ENCODE measurements at places on chromosomes 6 and 20. TPM values are rescaled to one million over a fixed set of nuclear protein-coding genes. Genes with fewer than 3 reads are reported as not detected.

DNA sequence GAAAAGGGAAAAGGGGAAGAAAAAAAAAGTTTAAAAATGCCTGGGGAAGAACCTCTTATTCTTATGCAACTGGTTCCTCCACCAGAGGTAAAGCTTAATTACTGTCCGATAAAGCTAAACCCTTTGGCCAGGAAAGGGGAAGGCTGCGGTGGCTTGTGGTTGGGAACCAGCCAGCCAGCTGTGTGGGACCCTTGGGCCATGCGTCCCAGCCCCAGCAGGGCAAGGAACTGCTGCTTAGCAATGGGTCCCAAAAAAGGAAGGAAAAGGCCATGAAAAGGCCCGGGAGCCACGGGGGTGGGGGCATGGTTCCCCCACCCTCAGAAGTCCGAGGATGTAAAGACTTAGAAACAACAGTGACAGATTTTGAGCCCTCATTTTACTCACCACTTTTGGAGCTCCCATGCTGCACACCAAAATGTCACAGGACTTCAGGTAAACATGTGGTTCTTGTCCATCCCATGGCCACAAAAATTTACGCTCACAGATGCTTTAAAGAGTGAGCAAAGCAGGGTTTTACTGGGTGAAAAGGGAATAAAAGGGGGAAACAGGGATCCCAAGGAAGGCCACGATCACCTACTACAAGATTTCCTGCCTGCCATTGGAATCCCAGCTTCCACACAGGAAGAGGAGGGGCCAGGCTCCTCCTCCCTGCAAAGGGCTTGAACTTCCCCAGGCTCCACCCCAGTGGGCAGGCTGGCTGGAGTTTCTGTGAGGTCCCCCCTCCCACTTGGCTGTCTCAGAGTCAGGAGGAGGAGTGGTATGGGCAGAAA lies 1234.7 kb upstream of the GJE1 start:
- peak; percentile 53 for DNase-seq

DNA sequence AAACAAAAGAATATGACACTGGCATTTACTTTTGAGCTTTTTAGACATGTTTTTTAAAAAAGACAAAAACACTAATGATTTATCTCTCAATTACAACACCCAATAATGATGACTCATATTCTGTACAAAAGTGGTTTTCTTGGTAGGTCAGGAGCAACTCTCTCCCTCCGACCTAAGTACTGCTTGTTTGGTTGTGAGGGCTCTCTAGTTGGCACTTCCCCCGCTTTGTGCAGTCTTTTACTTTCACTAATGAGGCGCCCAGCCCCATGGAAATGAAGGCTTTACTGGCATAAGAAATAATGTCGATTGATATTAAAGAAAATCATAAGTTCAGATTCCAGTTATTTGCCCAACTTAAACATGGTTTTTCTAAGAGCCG lies 1.3 kb downstream of the KPNA5 start:
- no peak for DNase-seq

- no peak for DNase-seq
Measured at GRCh38 chr20:48187851-48188250, 402.6 kb upstream of the SULF2 start.

The RPS6KA2 gene
- 34.0 TPM for polyA plus RNA-seq

DNA sequence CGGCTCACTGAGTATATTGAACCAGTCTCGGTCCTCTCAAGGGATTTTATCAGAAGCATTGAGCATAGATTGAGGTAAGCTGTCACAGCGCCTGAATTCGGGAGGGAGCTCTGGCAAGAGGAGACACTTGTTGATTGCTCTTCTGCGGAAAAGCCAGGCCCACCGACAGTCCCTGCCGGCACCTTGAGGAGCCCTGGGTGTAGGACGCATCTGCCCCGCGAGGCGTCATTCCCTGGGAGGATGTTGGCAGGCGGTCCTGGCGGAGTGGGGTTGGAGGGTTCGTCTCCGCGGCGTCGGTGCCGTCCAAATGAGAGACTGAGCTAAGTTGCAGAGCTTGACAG lies 843 bp downstream of the FBXO9 start:
- DNase-seq, result peak; percentile 84

The MDC1 gene
- polyA plus RNA-seq, result 11.1 TPM

The C6orf132 gene
- 1.8 TPM for polyA plus RNA-seq

The SMPDL3A gene
- polyA plus RNA-seq, result 6.9 TPM

GRCh38 chr6:5205877-5206850 lies 54.6 kb downstream of the LYRM4 start:
- peak; percentile 89 for DNase-seq

GRCh38 chr6:161890133-161890831 lies 616.4 kb upstream of the AGPAT4 start:
- DNase-seq, result no peak

DNA sequence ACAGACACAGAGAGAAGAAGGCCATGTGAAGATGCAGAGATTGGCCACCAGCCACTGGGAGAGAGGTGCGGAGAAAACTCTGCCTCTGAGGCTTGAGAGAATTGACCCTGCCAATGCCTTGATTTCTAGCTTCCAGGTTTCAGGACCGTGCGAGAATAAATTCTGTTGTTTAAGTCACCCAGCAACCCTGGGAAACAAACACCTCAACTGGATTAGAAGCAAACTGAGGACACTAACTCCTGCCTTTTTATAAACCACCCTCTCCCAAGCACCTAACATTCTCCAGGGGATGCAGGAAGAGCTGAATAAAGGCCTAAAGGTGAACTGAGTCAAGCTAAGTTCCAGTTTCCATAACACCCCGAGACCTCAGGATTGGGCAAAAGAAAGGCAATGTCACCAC lies 136.1 kb downstream of the ANKRD60 start:
- no peak for DNase-seq

- DNase-seq, result no peak
Measured at GRCh38 chr6:29999416-29999815, 57.1 kb downstream of the HLA-A start.

The TP53TG5 gene
- polyA plus RNA-seq, result 0.95 TPM

DNA sequence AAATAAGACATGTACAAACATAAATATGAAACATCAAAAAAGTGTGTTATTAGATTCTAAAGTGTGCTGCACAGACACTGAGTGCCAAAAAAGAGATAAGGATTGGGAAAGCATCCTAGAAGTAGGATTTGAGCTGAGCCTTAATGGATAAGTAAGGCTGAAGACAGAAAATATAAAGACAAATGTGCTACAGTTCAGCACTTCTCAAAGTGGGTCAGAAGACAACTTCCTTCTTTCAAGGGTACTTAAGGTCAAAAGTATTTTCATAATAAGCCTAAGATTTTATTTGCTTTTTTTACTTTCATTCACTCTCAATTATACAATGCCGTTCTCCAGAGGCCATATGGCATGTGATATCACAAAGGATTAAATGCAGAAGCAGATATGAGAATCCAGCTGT lies 16.8 kb downstream of the USP45 start:
- DNase-seq, result no peak

DNA sequence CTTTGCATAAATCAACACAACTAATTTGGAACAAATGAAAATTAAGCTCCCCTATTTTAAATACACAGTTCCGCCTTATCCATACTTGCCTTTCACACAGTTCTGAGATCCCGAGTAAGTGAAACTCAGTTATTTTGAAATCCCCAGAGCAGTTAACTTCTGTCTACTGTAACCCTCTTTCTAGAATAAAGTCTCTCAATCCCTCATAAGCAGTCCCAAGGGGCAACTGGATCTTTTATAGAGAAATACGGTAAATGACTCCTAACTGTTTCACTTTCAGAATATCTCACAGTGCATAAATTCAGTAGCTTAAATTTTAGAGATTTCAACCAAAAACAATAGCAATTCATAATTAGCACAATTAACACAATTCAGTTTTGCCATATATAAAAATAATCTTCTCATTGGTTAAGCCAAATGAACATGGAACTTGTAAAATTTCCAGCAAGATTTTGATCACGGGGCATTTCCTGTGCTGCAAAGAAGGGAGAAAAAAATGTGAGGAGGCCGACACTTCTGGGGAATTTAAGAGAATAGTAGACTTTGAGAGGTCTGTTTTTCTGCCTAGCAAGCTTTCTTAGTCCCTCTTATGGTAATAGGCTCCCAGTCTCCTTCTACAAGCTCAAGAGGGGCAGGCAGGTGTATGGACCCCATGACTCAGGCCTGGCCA lies 78.3 kb downstream of the KIF6 start:
- no peak for DNase-seq

DNA sequence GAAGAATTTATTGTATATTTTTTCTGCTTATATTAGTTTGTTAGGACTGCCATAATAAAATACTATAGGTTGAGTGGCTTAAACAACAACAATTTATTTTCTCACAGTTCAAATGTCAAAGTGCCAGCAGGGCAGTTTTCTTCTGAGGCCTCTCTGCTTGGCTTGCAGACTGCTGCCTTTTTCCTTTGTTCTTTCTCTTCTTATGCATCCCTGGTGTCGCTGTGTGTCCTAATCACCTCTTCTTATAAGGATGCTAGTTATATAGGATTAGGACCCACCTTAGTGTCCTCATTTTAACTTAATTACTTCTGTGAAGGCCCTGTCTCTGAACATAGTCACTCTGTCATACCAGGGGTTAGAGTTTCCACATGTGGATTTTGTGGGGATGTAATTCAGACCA lies 354.4 kb downstream of the NKAIN2 start:
- DNase-seq, result no peak

The PACRG gene
- 4.9 TPM for polyA plus RNA-seq

The LCA5 gene
- 1.6 TPM for polyA plus RNA-seq

DNA sequence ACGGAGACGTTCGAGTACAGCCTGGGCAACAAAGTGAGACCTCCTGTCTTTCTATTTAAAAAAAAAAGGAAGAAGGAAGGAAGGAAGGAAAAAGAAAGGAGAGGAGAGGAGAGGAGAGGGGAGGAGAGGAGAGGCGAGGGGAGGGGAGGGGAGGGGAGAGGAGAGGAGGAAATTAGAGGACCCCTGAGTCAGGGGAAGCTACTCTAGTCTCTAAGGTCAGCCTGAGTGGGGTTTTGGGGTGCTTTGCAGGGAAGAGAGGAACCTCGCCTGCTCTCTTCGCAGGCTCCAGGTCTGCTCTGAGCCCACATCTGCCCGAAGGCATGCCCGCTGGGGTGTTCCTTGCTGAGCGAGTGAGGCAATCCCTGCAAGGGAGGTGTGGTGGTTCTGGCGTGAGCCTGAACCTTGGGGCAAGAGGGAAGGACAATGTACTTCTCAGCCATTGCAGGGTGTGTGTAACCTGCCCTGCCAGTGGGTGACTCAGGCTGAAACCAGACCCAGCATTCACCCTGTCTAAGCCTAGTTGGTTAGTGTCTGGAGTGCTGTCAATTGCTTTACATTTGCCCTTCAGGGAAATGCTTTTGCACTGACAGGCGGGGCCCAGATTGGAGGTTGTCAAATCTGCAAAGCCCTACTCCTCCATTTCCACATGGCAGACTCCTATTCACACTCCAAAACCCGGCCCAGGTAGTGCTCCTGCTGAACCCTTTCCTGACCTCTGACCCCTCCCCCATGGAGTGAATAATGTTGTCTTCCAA lies 15.3 kb upstream of the MMP9 start:
- no peak for DNase-seq

- DNase-seq, result no peak
Measured at GRCh38 chr6:31476515-31477139, 21.3 kb upstream of the MICB start.

The NFATC2 gene
- 2.8 TPM for polyA plus RNA-seq

The SLC22A1 gene
- polyA plus RNA-seq, result 0.27 TPM

DNA sequence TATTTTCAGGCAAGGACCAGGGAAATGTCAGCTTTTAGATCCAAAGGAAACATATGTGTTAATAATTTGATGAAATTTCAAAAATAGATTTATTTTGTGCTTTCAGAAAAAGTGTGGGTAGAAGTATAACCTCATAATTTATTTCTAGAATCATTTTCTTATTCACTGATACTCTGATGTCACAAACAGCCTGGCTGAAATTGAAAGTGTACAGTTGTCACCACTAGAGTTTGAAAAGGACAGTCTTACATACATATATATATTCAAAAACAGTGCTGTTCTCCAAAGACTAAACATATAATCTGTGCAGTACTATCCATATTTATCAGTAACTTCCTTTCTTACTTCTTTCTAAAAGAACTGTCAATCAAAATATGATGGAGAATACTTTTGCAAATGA lies 254.4 kb upstream of the KCNQ5 start:
- DNase-seq, result no peak

The HDGFL1 gene
- polyA plus RNA-seq, result not detected

The BANF2 gene
- not detected for polyA plus RNA-seq

The TRIM31 gene
- not detected for polyA plus RNA-seq

The SLC17A4 gene
- polyA plus RNA-seq, result 0.02 TPM
